CD4-positive, alpha-beta T cell treated with Interleukin-4 for 4 hours (primary cell): ENCODE measurements at places on chromosomes 3 and 15.

GRCh38 chr3:88033079-88033478 is 25.7 kb downstream of the CGGBP1 start:
- no peak for DNase-seq

GRCh38 chr3:71380096-71380495 is 203.4 kb downstream of the FOXP1 start:
- DNase-seq: no peak

DNA sequence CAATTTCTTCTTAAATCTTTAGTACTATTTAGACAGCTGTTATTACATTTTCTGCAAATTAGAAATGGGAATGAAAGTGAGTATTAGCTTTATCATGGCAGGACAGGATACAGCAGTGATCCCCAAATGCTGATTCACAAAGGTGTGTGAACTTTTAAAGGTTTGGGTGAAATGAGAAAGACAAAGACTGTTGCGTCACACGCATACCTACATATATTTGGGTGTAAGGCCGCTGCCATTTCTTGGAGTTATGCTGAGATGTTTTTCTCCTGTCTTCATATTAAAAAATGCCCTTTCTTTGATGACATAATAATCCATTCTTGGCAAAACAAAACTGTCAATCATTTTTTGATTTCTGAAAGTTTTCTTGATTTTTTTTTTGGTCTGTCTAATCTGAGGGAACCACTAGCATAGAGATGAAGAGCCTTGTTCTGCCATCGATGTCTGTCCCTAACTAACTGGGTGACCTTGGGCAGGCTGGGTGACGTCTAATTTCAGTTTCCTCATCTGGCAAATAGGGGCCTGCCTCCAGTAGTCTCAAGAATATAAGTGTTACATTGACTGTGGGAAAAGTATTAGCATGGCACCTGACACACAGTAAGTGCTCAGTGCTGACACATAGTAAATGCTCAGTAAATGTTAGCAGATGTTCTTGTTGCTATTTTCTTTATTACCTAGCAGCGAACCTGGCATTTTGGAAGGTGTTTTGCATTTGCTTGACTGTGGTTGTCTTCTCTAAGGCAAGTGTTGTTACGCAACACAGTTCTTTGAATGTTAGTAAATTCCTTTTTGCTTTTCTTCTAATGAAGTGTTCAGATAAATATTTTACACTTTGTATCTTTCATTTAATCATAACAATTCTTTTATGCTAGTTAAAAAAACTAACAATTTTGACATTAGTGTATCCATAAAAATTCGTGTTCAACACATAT is 5.0 kb downstream of the MITF start:
- no peak for DNase-seq

- no peak for DNase-seq
These were observed 57.6 kb upstream of the APEH start for GRCh38 chr3:49616491-49616941.

DNA sequence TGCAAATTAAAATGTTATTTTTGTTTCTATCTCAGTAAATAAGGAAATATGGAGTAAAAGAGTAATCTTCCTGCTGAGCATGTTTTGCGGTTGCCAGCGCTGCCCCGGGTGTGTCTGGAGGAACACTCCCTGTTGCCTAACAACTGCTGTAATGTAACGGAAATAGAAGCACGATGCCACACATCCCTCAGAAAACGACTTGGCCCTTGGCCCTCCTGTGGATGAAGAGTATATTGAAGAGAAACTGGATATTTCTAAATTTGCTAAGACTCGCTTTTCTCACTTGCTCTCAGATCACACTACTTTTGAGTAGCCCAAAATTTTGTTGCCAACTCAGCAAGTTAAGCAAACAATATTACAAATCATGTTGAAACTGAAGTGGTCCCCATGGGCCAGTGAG is 18.9 kb downstream of the CX3CR1 start:
- peak; percentile 76 for DNase-seq

DNA sequence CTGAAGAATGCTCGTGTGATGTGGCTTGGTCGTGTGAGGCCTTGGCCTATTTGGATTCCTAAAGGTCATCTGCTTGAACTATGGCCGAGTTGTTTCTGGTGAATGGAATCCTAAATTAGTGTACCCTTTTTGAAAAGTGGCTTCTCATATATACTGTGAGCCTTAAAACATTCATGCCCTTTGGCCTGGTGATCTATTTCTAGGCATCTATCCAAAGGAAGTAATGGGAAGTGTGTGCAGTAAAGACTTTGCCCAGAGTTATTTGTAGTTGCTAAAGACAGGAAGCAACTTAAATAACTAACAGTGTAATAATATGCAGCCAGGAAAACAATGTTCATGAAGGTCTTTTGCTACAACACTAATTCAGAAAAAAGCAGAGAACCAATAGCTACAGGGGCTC is 3.0 kb downstream of the DGKG start:
- DNase-seq: no peak

DNA sequence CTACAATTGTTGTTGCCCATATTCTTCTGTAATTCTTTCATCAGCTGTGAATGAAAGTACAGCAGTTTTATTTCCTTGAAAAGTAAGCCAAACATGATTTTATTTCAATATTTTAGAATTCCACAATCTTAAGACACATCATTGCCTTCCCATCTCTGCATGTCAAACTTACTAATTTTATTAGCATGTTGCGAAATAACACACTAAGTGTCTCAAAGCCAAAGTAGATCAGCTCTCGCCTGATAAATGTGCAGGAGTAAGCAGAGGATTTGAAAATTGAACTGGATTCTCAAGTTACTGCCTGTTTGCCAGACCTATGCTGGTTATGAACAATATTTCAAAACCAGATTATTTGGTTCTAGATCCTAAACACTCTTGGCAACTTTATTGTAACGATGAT is 25.7 kb downstream of the TGFBR2 start:
- no peak for DNase-seq

GRCh38 chr3:48555231-48555948 is 1.2 kb downstream of the PFKFB4 start:
- no peak for DNase-seq

GRCh38 chr3:127572186-127572585 is 18.3 kb downstream of the TPRA1 start:
- no peak for DNase-seq
